Urinary bladder (tissue), 4 donors: ENCODE measurements at places on chromosomes 3 and 15.

DNA sequence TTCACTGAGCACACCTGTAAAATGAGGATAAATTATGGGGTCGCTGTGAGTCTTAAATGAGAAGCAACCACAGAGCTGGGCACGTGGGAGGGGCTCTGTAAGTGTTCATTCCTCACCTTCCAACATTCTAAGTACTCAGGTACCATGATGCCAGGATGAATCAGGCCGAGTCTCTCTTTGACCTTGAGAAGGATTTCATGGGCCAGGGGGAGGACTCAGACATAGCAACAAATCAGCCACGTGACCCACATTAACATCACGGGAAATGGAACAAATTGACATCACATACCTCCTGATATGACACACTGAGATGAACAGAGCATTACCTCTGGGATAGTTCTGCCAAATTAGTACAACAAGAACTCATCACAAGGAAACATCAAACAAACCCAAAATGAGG, 35.2 kb upstream of the USP3 start:
- DNase-seq, result no peak

- no peak for DNase-seq
These were observed 124.1 kb upstream of the GOLGA6L6 start for GRCh38 chr15:20665653-20666052.

- DNase-seq, result no peak
These were observed 16.2 kb downstream of the FYCO1 start for GRCh38 chr3:45979378-45979777.

DNA sequence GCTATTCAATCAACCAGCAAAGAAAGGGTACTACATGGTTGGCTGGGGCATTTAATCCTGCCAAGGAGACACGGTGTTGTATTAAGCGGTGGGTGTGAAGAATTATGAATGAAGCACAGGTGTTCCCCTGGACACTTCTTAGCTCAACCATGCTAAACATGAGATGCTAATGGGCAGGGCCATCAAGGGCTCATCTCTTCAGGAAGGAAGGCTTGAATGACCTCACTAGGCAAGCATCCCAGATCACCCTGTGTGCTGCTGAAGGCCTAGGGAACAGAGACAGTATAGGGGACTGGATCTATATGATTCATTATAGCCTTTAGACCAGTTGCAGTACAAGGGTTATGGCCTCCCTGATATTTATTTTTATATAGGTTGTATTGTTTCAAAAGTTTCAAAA, 221.3 kb upstream of the SLCO3A1 start:
- no peak for DNase-seq

- no peak for DNase-seq
These were observed 57.6 kb downstream of the PDCD6IP start for GRCh38 chr3:33855884-33856546.

DNA sequence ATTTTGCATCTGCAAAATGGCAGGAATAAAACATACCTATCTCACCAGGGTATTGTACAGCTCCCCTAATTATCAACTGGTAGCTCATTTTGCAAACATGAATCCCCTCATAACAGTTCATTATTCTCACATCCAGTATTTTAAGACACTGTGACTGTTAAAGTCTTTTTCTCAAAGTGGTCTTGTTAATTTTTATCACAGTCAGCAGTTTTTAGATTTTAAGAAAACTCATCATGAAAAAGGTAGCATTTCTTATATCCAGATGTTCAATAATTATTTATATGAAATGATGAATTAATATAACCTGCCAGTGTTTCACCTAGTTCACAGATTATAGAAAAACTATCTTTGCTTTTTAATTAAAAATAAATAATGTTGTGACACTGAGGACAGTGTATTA, 354.9 kb upstream of the ARL6 start:
- no peak for DNase-seq

- DNase-seq, result no peak
These were observed 74.8 kb downstream of the PPM1L start for GRCh38 chr3:160830796-160831195.

GRCh38 chr15:32028921-32029320, 1.4 kb upstream of the CHRNA7 start:
- DNase-seq, result no peak

GRCh38 chr3:89488800-89489580, 381.6 kb downstream of the EPHA3 start:
- DNase-seq, result no peak

GRCh38 chr15:89666184-89666857, 11.1 kb upstream of the KIF7 start:
- no peak for DNase-seq

DNA sequence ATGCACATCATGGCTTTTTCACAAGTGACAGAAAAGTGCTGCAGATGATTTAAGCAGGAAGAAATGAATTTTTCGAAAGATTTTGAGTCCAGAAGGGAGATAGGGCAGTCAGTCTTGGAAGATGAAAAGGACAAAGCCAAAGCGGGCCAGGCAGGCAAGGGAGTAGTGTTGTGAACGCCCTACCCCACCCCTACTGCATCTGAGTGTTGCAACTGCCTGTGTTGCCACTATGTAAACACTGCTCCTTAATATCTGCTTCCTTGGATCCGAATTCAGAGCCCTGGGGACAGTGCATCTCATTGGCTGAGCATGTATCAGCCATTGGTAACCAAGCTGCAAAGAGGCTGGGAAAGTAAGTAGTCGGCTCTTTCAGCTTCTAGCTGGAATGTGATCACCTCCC, 39.0 kb downstream of the CNTN4 start:
- DNase-seq, result no peak

GRCh38 chr15:55619783-55620182, 31.6 kb upstream of the PYGO1 start:
- no peak for DNase-seq

GRCh38 chr3:36650271-36650671, 114.1 kb downstream of the DCLK3 start:
- no peak for DNase-seq

DNA sequence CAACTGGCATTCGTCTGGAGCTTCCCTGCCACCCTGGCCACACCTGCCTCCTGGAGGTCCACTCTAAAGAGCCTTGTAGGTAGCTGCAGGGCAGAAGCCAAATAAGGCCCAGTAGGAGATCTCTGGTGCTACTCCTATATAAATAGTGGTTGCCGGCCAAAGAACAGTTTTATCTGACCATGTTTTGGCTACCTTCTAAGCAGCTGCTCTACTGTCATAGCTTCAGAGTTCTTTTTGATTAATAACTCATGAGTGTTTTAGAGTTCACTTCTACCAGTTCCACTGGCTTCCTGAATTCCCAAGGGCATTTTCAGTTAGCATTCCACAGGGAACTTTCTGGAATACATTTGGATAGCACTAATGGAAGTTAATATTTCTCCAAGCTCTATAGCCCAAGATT, 154.6 kb downstream of the B3GALNT1 start:
- DNase-seq, result no peak

DNA sequence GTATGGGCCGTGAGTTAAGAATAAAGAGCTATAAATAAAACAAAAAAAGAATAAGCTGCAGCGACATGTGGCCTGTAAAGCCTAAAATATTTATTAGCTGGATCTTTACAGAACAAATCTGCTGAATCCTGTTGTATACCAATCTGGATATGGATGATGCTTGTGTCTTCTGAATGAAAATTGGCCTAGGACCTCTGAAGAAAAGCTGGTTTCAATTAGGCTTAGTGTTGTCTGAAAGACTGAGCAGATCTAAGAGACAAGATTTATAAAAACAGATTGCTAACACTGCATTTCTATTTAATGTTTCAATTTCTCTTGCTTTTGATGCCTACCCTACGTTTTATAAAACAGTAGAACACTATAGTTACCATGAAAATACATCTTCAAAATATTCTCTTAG, 57.9 kb downstream of the ST3GAL6 start:
- no peak for DNase-seq

DNA sequence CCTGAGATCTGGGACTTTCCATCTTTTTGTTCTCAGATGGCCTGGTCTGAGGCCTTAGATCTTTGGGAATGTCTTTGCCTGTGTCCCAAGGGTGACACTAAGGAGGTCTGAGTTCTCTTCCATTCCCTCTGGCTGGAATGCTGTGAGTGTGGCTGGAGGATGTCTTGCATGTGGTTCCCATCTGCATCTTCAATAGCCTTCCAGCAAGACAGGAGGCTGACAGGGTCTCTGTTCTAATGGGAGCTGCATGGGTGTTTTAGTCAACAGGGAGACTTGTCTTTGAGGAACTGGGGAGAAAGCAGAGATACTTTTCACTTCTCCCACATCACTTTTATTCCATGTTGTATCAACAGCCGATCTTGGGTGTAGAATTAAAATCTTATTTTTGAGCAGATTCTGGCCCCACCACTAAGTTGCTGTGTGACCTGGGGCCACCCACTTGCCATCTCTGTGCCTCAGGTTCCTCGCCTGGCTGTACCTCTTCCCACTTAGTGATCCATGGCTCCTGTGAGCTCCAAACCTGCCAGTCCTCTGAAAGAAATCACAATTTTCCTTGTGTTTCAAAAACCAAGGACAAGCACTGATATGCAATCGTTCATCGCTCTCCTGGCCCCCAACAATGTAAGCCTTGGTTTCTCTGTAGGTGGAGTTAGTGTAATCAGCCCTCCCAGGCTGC, 75.2 kb downstream of the LSM3 start:
- no peak for DNase-seq

GRCh38 chr15:81299630-81300273, 24.2 kb downstream of the STARD5 start:
- no peak for DNase-seq

- no peak for DNase-seq
These were observed 58.4 kb downstream of the TRAK1 start for GRCh38 chr3:42149532-42149931.

DNA sequence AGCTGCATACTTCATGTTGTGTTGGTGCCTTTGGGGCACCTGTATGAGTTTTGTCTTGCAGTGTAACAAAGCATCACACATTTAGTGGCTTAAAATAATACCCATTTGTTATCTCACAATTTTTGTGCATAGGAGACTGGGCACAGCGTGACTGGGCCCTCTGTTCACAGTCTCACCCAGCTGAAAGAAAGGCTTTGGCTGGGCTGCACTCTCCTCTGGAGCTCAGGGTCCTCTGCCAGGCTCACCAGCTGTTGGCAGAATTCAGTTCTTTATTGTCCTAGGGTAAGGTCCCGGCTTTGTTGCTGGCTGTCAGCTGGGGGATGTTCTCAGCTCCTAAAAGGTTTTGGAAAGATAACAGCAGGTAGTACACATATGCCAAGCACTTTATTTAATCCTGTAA, 263.3 kb downstream of the CLSTN2 start:
- DNase-seq, result no peak

DNA sequence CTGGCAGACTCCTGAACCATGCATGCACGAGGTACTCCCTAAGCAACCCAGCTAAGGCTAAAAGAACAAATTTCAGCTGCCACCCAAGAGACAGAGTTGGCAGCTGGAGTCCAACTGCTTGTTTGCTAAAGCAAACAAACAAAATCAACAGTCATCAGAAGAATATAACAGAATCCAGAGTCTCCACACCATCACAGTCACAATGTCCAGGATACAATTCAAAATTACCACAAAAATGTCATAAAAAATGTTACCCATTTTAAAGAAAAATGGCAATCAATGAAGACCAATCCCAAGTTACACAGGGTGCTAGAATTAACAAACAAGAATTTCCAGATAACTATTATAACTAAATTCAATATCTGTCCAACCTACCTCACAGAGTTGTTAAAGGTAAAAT, 42.9 kb downstream of the RFTN1 start:
- no peak for DNase-seq

GRCh38 chr3:165837058-165837525, at the start of gene BCHE:
BCHE (minus strand) TSS chr3:165837423; CDS start chr3:165831033, 6,390 bp downstream.
- DNase-seq, result peak; percentile 59

DNA sequence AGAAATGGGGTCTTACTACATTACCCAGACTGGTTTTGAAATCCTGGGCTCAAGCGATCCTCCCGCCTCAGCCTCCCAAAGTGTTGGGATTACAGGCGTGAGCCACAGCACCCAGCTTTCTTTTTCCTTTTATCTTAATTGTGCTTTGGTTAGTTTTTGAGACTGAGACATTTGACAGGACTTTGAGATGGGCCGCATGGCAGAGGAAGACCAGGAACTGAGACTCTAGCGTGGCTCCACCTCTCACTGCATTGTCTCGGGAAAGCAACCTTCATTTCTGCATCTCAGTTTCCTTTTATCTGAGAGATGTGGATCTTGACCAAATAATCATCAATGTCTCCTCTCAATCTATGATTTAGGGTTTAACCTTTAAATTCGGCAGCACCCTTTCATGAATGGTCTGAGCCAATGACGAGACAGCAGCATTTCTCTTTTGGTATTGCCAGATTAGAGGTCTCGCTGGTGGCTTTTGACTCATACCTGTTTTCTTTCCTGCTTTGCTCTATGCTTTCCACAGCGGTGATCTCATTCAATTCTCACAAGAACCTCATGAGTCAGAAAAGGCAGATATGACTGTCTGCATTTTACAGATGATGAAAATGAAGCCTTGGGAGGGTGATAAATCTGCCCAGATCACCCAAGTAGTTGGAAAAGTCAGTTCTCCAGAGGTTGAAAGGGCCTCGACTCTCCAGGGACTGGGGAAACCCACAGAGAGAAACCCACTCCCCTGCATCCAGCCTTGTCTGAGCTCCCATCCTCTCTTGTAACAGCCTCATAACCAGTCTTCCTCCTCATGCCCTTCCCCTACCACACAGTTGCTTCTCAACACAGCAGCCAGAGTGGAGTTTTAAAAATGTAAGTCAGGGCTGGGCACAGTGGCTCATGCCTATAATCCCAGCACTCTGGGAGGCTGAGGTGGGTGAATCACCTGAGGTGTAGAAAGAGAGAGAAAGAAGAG, 84.8 kb upstream of the FOXB1 start:
- DNase-seq, result no peak

DNA sequence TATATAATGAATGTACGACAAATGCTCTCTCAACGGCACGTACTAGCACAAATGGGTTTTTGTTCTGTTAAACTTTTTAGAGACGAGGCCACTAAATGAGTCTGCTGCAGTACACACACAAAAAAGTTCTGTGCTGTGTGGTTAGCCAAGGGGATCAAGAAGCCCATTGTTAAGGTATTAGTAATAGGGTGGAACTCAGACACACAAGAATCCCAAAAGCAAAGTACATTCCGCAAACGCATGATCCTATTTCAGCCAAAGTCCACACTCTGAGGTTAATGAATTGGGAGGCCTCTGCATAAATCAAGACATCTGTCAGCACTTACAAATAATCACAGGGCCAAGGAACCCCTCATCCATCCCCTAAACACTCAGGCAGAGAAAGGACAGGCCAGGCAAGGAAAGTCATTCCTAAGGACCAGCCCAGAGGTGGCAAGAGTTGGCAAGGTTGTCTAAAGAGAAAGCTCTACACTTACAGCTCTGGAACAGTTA, 12.1 kb downstream of the OSBPL10 start:
- peak; percentile 70 for DNase-seq

- no peak for DNase-seq
These were observed 474.0 kb downstream of the EPHB1 start for GRCh38 chr3:135268941-135269532.

DNA sequence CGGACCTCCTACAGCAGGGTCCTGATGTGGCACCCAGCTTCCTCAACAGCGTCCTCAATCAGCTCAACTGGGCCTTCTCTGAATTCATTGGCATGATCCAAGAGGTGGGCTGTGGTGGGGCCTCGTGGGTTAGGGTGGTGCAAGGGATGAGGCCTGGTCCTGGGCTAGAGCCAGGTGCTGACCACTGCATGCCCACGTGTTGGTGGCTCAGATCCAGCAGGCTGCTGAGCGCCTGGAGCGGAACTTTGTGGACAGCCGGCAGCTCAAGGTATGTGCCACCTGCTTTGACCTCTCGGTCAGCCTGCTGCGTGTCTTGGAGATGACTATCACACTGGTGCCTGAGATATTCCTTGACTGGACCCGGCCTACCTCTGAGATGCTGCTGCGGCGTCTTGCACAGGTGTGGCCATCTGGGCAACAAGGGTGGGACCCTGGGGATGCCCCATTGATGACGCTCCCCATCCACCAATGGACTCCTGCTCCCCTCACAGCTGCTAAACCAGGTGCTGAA, 3.8 kb downstream of the AMIGO3 start:
- no peak for DNase-seq

GRCh38 chr3:58173669-58174398, 36.9 kb downstream of the DNASE1L3 start:
- no peak for DNase-seq
